Epithelial cell of proximal tubule (primary cell): ENCODE measurements at places on chromosomes 12 and 14.

DNA sequence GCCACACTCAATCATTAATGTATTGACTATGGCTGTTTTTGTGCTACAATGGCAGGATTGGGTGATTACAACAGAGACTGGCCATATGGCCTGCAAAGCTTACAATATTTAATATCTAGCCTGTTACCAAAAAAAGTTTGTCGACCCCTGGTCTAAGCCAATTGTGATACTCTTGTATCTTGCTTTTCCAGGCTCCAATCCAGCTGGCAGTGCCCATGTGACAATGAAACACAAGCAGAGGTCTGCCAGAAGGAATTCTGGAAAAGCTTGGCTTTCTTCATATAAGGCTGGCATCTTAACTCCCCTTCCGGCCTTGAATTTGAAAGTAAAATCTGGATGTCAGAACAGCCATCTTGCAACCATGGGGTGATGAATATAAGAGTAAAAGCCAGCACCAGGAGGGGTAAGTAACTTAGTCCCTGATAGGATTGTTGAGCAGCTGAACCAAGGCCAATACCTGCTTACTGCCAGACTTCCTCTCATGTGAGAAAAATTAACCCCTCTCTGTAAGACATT is 458.7 kb downstream of the TMTC2 start:
- DNase-seq: no peak

DNA sequence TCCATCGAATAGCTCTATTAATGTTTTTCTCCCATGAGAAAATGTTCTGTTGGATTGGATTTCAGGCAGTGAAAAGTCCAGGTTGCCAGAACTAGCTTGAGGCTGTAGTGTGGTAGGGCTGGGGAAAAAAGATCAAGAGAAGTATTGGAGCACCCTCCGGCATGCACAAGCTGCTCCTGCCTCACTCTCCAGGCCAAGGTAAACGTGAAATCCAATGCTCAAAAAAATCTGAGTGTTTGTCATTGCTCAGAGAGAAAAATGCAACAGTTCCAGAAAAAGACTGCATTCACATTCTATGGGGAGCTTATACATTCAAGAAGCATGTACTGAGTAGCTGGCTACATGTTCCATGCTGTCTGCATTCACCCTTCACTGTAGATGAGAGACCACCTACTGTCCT is 680.9 kb upstream of the TBX3 start:
- DNase-seq: no peak

- no peak for DNase-seq
These were observed 33.4 kb upstream of the FAM181A start for GRCh38 chr14:93893661-93894261.

DNA sequence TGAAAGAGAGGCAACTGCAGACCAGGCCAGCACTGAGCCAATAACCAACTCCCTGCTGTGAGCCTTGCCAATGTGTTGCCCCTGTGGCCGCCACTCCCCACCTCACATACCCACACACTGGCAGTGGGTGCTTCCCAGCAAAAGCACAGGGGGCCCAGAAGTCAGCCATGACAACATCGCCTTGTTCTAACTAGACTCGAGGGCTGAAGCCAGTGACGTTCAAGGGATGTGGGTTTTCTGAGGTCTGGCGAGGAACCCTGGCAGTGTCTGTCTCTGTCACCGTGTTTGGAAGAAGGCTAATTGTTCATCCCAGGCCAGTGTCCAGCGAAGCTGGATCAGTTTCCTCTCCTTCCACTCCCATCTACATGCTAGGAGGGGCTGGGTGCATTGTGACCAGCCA is 311.8 kb upstream of the AMIGO2 start:
- no peak for DNase-seq
